ENCODE measurements at places on chromosomes 12 and 14.
A peak's percentile ranks its signal among the peaks of the same experiment; 100 is the strongest.

DNA sequence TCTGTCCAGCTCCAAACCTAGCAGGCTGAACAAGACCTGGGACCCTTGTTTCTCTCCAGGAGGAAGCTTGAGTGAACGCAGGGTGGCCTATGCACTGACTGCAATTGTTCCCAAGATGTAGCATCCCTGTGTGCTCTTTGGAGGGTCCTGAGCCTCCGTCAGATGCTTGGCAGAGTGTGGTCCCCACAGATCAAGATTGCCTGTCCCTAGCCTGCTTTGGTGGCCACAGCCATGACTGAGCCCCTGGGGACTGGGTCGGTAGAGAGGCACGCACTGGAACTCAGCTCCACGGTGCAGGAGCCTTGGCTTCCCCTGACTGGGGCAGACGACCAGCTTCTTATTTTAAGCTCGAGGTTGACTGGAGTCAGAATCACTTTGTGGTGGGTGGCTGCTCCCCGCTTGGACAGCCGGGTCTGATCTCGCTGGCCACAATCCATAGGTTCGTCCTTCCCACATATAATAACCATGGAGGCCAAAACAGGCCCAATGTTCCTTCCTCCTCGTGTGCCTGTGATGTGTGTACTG is 97.8 kb downstream of the LGMN start:
- DNase-seq, result no peak

DNA sequence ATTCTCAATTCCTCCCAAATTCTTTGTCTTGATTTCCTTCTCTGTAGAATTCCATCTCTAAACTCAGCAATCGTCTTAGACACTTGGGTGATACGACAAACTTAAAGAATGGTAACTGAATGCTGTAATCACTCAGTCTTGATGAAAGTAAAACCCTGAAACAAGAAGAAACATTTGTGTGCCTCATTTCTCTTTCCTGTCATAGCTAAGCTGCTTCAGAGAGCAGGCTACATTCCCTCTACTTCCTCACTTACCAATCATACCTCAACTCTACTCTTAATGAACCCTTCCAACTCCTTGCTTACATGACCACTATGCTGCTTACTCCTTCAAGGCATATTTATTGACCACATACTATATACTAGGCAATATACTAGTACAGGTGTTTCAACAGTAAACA is 8.3 kb downstream of the MAP4K5 start:
- no peak for DNase-seq

- DNase-seq, result no peak
Measured at GRCh38 chr14:29941401-29941800, 13.8 kb upstream of the PRKD1 start.

- no peak for DNase-seq
Measured at GRCh38 chr12:103529306-103529705, 33.5 kb upstream of the C12orf42 start.

DNA sequence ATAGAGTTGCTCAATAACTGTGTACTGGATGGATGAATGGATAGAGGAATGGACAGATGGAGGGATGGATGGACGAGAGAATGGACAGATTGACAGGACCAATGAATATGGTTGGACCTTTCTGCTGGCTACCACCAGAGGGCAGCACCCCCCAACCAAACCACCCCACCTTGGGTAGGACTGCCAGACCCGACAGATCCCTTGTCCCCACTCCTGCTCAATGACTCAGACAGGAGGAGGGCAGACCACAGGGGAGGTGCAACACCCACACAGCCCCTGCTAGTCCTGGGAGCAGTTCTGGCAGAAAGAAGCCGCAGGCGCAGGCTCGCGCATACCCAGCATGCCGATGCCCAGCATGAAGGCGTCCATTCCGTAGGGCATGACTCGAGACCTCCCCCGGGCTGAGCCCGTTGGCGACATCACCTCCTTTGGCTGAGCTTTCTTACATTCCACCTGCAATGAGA is 12.4 kb downstream of the MSI1 start:
- peak; percentile 83 for DNase-seq

- no peak for DNase-seq
Measured at GRCh38 chr14:96407935-96408570, 16.1 kb downstream of the AK7 start.

DNA sequence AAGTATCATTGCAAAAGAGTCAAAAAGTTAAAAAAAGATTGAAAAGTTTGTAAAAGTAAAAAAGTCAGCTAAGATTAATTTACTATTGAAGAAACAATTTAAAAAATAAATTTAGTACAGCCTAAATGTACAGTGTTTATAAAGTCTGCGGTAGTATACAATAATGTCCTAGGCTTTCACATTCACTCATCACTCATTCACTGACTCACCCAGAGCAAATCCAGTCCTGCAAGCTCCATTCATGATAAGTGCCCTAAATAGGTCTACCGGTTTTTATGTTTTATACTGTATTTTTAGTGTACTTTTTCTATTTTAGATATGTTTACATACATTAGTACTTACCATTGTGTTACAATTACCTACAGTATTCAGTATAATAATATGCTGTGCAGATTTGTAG is 43.9 kb upstream of the ABCC9 start:
- no peak for DNase-seq

GRCh38 chr12:129961091-129961490 is 57.3 kb upstream of the TMEM132D start:
- peak; percentile 1 for DNase-seq

DNA sequence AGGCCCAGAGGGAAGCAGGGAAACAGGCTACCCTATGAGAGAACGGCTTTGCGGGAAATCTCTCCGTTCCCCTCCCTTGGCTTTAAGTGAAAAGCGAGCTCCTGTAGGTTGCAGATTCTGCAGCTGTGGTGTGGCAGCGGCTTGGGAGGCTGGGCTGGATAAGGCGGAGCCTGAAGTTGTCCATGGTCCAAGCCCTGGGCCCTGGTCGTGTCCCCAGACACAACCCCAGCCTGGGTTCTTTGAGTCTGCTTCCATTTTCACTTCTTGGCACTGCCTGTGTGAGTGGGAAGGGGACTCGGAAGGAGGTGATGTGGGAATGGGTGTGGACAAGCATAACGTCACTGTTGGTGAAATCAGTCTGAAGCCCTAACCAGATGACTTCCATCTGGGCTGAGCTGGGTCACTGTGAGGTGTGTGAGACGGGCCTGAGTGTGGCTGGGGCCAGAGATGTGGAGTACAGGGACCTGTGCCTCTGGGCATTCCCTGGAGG is 43.0 kb upstream of the CTDSP2 start:
- peak; percentile 67 for DNase-seq

- no peak for DNase-seq
Measured at GRCh38 chr12:60752589-60752988, 1156.8 kb downstream of the SLC16A7 start.

DNA sequence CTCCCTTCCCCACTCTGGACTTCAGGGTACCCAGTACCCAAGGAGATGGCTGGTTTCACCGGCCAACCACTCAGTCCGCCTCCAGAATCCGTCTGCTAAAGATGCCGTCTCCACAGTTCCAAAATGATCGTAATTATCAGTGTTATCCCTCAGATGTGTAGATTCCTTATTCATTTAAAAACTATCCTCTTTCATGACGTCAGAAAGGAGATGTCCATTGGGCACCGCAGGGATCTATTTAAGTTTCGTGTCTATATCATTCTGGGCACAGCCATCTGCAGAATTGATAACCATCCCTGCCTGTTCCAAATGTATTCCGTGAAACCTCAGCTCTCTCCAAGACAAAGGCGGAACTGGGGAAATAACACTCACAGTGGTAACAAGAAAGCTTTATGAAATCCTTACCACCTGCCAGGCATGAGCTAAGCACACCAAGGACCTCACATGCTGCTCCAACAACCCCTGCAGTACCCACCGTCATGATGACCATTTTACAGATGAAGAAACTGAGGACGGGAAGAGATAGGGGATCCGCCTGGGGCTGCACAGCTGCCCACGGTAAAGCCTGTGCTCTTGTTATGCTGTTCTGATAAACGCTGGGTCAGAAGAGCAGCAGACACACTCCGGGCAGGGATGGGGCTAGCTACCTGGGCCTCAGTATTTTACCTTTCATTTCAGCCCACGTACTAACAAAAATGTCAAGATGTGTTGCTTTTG is 90.0 kb downstream of the BCL11B start:
- no peak for DNase-seq

GRCh38 chr12:94326727-94327126 is 132.9 kb downstream of the CEP83 start:
- peak; percentile 93 for DNase-seq

DNA sequence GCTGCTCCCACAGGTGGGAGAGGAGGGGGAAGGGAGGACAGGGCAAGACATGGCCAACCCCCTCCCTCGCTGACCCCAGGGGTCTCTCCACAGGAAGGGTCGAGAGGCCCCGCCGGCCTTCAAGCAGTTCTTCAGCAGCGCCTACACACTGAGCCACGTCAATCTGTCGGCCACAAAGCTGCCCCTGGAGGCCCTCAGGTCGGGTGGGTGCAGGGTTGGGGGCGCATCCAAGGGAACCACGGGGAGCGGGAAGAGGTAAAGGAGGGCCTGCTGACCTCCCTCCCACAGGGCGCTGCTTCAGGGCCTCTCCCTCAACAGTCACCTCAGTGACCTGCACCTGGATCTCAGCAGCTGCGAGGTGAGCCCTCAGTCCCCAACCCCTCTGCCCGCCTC is 6.1 kb downstream of the CARMIL3 start:
- no peak for DNase-seq

DNA sequence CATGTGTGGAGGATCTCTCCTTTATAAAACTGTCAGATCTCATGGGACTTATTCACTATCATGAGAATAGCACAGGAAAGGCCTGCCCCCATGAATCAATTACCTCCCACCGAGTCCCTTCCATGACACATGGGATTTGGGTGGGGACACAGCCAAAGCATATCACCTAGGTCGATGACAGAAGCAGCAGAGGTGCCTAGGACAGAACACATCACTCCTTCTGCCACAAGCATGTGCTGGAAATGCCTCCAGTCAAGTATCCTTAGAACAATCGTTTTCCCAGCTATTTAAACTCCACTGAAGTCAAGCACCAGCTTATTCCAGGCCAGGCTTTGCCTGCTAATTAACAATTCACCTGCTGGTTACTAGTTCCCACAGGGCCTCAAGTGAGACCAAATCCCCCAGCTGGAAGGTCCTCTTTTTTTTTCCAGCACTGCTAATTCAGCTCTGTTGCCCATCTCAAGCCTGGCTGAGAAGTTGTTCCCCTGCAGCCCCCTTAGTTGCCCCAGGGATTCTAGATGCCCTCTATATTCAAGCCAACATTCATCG is 212.3 kb upstream of the NUDT4 start:
- no peak for DNase-seq

DNA sequence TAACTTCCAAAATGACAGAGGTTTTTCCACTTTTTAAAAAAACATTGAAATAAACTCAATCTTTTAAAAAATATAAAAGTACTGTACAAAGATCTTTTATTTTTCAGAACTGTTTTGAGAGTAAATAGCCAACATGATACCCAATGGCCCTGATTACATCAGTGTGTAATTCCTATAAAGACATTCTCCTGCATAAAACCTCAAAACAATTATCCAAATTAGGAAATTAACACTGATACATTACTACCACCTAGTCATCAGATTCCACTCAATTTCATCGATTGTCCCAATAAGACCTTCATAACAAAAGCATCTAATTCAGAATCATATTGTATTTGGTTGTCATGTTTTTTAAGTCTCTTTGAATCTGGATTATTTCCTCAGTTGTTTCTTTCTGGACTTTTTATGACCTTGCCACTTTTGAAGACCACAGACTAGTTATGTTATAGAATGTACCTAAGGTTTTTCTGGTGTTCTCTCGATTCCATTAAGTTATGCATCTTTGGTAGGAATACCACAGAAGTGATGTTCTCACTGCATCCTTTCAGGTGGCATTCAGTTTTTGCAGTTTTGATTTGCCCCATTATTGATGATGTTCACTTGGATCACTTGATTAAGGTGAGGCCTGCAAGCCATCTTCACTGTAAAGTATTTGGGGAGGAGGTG is 4.0 kb upstream of the YEATS4 start:
- DNase-seq, result no peak

DNA sequence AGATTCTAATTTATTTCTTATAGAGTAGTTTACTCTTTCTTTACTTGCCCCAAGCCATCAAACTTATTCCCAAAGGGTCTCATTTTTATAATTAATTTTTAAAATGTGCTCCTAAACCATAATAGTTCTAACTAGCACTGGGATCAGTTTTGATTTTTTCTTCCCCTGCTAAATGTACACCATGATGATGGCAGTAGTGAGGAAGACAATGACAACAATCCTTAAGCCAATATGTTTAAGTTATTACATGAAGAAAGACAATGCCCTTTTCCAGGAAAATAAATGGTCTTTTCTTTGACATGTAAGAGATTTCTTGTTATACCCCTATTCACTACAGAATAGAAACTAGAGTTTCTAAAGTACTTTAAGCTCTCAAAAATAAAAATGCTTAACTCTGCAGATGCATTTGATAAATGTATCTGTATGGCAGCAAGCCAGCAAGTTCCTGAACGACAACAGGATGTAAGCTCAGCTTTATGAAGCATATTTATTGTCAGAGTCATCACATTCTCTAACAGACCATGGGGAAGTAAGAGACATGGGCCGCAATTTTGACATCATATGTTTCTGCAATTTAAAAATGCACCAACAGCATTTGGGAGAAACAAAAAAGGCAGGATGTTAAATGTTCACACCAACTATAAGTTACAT is 36.0 kb upstream of the SNX6 start:
- DNase-seq, result peak; percentile 98

DNA sequence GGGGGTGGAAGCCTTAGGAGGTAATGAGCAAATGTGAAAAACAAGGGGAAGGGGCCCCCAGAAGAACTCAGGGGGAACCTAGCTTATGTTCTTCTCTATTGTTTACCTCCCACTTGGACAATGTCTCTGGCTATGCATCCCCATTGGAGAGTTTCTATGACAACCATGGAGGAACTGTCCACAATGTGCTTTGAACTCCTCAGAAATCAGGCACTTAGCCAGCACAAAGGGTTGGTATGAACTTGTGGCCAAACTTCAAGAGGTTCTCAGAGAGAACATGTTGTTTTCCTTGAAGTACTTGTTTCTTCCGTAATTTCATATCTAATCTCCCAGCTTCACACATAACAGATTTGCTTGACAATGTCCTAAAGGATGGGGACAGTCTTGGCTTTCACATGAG is 202.8 kb upstream of the PELI2 start:
- DNase-seq, result no peak

GRCh38 chr14:88955455-88955854 is 131.0 kb downstream of the TTC8 start:
- no peak for DNase-seq

- DNase-seq, result no peak
Measured at GRCh38 chr12:64983771-64984278, 137.3 kb downstream of the WIF1 start.

DNA sequence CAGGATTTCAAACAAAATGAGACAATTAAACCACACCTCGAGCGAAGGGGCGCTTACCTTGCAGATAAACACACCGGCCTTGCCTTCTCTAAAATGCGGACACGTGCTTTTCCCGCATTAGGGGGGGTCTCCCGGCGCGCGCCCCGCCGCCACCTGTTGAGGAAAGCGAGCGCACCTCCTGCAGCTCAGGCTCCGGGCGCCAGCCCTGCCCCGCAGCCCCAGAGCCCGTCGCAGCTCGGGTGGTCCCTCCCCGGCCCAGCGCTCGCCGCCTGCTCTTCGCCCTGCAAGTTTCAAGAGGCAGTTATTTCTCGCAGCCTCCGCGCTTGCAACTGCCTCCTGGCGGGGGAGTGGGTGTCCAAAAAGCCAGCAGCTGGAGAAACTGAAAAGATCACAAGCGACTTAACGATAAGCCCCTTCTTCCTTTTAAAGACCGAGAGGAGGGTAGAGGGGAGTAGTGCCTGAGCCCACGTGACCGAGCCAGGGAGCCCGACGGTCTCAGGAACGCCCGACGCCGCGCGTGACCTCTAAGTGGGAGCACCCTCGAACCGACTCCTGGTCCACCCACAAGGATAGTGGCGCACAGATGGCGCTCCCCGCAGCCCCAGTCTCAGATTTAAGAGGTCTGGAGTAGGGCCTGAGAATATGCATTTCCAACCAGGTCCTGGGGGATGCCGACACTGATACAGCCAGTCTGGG is at the start of gene ESR2:
Gene ESR2, minus strand, starts transcription at position 396 of the 696 bp plus-strand sequence. CDS start 11,386 bp downstream, outside the sequence.
- peak; percentile 56 for DNase-seq

All from iris pigment epithelial cell (primary cell).